CD8-positive, alpha-beta memory T cell (primary cell): ENCODE measurements at places on chromosomes 16 and 17.

- no peak for DNase-seq
These were observed 7.2 kb downstream of the SPNS3 start for GRCh38 chr17:4440690-4441686.

GRCh38 chr16:84965428-84966415, 45.6 kb downstream of the ZDHHC7 start:
- DNase-seq, result no peak

DNA sequence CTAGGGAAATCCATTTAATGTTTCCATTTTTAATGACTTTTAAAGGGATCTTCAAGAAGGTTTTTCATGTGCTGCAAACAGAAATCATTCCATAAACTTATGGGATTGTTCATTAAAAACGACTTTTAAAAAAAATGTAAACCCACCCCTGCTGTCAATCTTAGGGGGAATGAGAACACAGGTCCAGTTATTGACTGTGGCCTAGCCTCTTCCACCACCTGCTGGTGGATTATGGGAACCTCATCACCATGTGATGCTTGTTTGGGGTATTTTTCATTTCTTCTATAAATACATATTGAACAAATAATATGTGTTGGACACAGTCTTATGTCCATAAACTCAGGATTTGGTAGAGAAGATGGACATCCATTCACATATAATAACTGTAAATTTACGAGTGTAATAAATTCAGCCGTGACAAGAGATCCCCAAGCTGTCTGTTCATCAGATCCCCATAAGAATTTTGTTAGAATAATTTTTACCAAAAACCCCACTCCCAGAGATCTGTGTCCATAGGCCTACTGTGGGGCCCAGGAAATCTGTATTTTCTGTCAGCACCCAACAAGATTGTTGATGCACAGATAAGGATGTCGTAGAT, 42.0 kb upstream of the TMC5 start:
- no peak for DNase-seq

- DNase-seq, result peak; percentile 45
These were observed 121.7 kb downstream of the MYO1D start for GRCh38 chr17:32755045-32755805.

- DNase-seq, result no peak
These were observed 3.4 kb upstream of the NSRP1 start for GRCh38 chr17:30113213-30113612.

DNA sequence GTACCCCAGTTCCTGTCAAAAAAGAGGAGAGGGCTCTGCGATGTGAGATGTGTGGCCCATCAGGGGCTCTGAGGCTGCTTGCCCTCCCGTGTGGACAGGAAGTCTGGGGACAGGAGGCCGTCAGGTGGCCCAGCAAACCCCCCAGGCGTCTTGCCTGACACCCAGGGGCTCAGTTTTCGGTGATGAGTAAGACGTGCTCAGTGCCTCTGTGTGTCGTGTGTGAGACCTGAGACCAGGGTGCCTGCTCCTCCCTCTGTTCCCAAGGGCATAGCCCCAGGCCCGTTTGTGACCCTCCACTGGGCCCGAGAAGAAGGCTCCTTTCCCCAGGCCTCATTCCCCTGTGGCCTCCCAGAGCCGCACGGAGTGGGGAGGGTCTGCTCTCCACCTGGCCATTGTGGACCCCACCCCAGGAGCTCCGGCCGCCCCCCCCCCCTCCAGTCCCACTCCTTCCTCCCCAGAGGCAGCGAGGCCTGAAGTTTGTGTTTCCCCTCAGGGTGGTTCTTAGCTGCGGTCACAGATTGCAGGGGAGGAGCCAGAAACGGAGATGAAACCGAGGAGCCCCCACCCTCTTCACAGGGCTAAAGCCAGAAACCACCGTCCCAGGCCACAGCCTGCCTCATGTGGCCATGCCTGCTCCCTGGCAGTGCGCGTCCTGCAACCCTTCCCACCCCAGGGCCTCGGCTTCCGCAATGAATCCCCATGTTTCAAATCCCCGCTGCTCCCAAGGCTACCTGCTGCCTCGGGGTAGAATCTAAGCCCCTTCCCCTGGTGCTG, 4.9 kb upstream of the ACTG1 start:
- DNase-seq, result no peak

- DNase-seq, result no peak
These were observed at the start of gene TMEM132E for GRCh38 chr17:34579017-34579946. Gene TMEM132E, plus strand, starts transcription at chr17:34579582. Its CDS starts 1,495 bp downstream, at chr17:34581077.

GRCh38 chr16:19854543-19854876, 30.1 kb downstream of the GPRC5B start:
- DNase-seq, result no peak

GRCh38 chr17:46151762-46152161, 41.5 kb downstream of the KANSL1 start:
- no peak for DNase-seq

- no peak for DNase-seq
These were observed 24.7 kb downstream of the DNAI2 start for GRCh38 chr17:74298778-74299177.

GRCh38 chr16:85086347-85087291, 25.7 kb downstream of the CIBAR2 start:
- DNase-seq, result peak; percentile 72

GRCh38 chr17:79543531-79543930, 67.3 kb downstream of the RBFOX3 start:
- DNase-seq, result no peak

DNA sequence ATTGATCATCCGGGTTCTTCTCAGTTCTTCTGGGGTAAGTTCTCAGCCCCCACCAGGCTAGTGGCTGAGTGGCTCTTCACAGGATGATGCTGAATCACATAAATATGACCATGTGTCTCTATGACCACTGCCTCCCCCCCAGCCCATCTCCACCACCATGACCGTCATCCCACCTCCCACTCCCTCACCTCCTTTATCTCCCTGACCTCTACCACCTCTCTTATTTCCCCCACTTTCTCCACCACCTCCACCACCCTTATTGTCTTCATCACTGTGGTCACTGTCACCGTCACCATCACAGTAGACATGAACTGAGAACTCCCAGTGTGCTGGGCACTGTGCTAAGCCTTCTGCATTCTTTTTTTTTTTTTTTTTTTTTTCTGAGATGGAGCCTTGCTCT, 32.5 kb downstream of the RGS9 start:
- no peak for DNase-seq

DNA sequence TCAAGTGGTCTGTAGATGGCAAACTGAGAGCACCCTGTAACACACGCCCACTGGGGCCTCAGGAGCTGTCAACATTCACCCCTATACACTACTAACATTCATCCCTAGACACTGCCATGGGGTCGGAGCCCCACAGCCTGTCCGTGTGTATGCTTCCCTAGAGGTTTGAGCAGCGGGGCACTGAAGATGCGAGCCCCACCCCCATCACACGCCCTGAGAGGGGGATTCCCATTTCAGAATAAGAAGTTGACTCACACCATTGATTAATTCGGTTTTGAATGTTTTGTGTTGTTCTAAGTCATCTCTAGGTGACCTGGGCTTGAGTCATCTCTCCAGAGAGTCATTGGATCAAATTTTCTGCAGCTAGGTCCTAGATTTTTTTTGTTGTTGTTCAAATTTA, 37.3 kb upstream of the MMD start:
- DNase-seq, result no peak

DNA sequence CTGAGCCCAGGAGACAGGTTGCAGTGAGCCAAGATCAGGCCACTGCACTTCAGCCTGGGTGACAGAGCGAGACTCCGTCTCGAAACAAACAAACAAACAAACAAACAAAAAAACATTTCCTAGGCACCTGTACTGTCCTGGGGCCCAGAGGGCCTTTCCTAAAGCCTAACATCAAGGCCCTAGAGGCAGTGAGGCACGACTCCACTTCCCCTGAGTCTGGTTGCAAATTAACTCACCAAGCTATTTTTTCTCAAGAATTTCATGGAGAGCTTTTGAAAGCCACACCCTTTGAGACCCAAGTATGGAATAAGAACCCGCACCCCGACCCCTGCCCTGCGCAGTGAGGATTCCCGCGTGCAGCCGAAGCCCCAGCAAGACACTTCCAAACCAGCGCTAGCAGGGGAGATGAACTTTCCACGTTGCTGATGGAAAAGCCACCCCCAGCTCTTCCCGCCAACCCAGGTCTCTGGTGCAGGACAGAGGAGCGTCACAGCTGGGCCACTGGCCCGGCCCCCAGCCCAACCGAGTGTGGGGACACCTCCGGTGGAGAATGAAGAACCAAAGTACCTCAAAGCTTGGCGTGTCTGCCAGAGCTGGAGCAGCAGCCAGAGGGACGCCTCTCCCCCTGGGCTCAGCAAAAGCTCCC, 1.2 kb downstream of the CHST5 start:
- DNase-seq, result no peak

- DNase-seq, result no peak
These were observed 60.5 kb downstream of the ADAMTS18 start for GRCh38 chr16:77374384-77374783.

DNA sequence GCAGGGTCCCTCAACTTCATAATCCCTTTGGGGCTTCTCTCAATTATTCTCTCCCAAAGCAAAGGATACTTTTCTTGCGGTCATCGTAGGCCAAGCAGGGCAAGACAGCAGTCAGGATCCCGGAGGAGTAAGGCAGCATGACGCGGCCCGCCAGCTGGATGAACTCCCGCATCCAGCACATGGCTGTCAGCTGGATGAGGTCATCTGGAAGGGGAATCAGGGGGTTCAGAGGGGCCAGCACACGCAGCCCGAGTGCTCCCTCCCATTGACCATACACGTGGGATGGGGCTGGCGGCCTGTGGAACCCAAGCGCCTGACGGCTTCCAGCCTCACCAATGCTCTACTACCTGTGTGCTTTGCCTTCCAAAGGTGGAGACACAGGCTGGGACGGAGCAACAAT, 19.2 kb downstream of the VAC14 start:
- no peak for DNase-seq

- no peak for DNase-seq
These were observed 91.8 kb downstream of the FOXL1 start for GRCh38 chr16:86669937-86670749.

DNA sequence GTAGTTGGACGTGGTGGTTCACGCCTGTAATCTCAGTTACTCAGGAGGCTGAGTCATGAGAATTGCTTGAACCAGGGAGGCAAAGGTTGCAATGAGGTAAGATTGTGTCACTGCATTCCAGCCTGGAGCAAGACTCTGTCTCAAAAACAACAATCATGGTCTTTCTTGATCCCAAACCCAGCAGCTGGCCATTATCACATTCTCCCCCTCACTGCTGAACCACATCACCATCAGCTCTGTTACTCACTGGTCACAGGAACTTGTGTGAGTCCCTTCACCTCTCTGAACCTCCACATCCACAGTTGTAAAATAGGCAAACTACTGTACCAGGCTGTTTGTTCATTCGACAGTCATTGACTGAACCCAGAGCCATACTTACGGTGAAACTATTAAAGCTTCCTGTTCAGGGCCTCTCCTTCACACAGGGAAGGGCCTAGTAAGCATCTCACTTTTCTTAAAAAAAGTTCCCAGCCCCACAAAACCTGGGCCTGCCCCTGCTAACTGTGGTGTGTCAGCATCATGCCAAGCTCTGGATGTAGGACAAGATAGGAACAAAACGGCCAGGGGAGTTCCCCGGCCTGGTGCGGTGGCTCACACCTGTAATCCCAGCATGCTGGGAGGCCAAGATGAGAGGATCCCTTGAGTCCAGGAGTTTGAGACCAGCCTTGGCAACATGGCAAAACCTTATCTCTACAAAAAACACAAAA, 104.7 kb downstream of the COPRS start:
- DNase-seq, result no peak

GRCh38 chr16:86517652-86518258, 7.4 kb downstream of the FOXF1 start:
- peak; percentile 39 for DNase-seq

GRCh38 chr17:4856937-4857314, 23.8 kb downstream of the MINK1 start:
- DNase-seq, result no peak

- no peak for DNase-seq
These were observed 158.6 kb upstream of the CDC42EP4 start for GRCh38 chr17:73470316-73470826.

GRCh38 chr16:63192980-63193379, 1156.7 kb upstream of the CDH8 start:
- no peak for DNase-seq

GRCh38 chr17:30074730-30075129, 41.9 kb upstream of the NSRP1 start:
- DNase-seq, result no peak

- DNase-seq, result no peak
These were observed 24.9 kb downstream of the MRTFB start for GRCh38 chr16:14095883-14096551.
